Naive thymus-derived CD8-positive, alpha-beta T cell (primary cell): ENCODE measurements at places on chromosomes 12 and 14.

DNA sequence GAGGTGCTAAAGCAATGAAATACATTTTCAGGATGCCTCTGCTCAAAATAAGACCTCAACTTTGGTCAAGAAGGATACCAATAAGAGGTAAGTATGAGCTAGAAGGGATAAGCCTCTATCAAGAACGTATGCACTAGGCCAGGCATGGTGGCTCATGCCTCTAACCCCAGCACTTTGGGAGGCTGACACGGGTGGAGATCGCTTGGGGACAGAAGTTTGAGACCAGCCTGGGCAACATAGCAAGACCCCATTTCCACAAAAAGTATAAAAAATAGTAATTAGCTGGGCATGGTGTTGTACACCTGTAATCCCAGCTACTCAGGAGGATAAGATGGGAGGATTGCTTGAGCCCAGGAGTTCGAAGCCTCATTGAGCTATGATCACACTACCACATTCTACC lies 94.7 kb downstream of the PRKAB1 start:
- DNase-seq = no peak
- H3K4me1 ChIP-seq = no peaks in the 10 kb centered on the region
- no peak overlapping the region for H3K27ac ChIP-seq

- H3K36me3 ChIP-seq = no peaks in the 10 kb centered on the region
- peaks cover 3% of the 10 kb centered on the region for H3K4me1 ChIP-seq
- H3K4me3 ChIP-seq = no peak overlapping the region
- H3K27ac ChIP-seq = no peak overlapping the region
- no peak for DNase-seq
Observed at GRCh38 chr14:94636744-94637412, 24.7 kb downstream of the SERPINA3 start.

DNA sequence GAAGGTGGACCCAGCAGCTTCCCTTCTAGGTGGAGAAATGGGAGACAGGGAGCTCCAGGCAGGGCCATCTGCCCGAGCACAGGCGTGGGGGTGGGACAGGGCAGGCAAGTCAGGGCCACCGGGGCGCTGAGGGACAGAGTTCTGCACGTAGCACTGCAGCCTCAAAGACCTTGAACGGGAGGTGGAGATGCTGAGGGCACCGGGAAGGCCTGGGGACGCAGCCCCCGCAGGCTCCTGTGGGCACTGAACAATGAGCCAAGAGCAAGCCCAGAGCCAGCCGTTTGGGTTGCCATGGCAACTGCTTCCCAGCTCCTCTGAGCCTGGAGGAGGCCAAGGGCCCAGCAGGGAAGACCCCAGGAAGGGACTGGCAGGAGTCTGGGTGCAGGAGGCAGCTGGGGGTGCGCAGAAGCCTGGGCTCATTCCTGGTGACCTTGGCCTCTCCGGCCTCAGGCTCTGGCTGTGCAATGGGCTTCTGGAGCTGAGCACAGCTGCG lies 3.4 kb downstream of the LBHD2 start:
- no peak overlapping the region for H3K27ac ChIP-seq
- peaks cover 1% of the 10 kb centered on the region for H3K4me1 ChIP-seq
- no peak for DNase-seq
- H3K36me3 ChIP-seq = no peaks in the 10 kb centered on the region
- peaks cover 19% of the 10 kb centered on the region for H3K27me3 ChIP-seq

GRCh38 chr12:118064608-118065007 lies 3.6 kb upstream of the WSB2 start:
- no peak for DNase-seq
- peak overlapping the region; percentile 71 for H3K4me3 ChIP-seq
- peaks cover 52% of the 10 kb centered on the region for H3K4me1 ChIP-seq
- H3K27ac ChIP-seq = peak overlapping the region; percentile 85
- H3K27me3 ChIP-seq = no peaks in the 10 kb centered on the region

- DNase-seq = no peak
- no peak overlapping the region for H3K4me3 ChIP-seq
- H3K27me3 ChIP-seq = no peaks in the 10 kb centered on the region
- H3K27ac ChIP-seq = no peak overlapping the region
- peaks cover 17% of the 10 kb centered on the region for H3K36me3 ChIP-seq
Observed at GRCh38 chr14:75917946-75918335, 63.9 kb downstream of the TGFB3 start.

DNA sequence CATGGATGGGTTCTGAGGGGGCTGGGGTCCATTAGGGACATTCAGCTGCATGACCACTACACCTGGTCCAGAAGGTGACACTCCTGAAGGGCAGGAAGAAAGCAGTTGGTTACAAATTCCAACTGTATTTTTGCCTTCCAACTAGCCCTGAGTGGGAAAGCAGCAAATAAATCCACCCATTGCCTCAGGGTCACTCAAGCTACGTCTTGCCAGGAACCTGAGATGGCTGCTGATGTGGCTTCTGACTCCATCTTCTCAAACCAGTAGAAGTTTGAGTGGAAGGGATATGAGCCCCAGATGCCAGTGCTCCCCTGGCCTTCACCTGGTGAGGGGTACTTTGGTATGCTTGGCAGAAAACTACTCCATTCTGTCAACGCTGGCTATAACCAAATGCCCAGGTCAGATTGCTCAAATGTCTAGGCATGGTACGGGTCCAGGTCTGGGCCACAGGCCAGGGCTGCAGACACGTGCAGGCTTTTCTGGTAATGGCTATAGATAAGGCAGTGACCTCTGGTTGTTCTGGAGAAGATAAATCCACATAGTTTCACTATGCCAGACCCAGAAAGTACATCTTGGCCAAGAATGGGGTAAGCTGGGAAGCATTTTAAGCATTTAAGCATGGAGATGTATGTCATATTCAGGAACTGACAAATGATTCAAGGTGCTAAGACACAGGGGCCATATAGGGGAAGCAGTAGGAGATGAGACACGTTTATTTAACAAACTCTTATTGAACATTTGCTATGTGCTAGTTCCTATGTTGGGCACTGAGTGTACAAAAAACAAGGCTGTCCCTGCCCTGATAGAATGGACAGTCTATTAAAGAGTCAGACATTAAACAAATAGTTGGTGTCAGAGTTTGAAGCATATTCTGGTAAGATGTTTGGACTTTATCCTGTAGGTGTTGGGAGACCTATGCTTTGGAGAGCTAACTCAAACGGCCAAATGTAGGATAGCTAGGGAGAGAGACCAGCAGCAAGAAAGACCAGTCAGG lies 8.3 kb upstream of the STAC3 start:
- no peak overlapping the region for H3K4me3 ChIP-seq
- H3K27ac ChIP-seq = no peak overlapping the region
- no peak for DNase-seq

GRCh38 chr12:130702966-130703732 lies 12.9 kb downstream of the RIMBP2 start:
- H3K4me1 ChIP-seq = no peaks in the 10 kb centered on the region
- H3K27me3 ChIP-seq = peaks cover 35% of the 10 kb centered on the region
- H3K27ac ChIP-seq = no peak overlapping the region
- no peak for DNase-seq
- no peak overlapping the region for H3K4me3 ChIP-seq

DNA sequence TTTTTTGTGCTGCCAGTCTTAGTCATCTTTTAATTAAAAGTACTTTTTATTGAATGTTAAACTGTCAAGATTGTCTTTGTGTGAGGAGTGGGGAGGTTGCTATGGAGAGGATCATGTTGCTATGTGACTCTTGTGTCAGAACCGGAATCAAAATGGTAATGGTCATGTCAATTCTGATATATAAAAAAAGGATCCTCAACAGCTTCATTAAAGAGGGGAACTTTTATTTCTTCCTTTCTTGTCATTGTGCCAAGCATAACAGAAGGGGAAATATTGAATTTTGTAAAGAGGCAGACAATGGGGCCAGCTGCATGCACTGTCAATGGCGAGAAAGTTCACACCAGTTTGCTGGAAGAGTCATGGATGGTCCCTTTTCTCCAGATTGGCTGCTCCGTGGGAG lies 564.8 kb downstream of the VRK1 start:
- no peak for DNase-seq
- no peak overlapping the region for H3K27ac ChIP-seq
- no peaks in the 10 kb centered on the region for H3K4me1 ChIP-seq
- no peaks in the 10 kb centered on the region for H3K36me3 ChIP-seq
- H3K27me3 ChIP-seq = no peaks in the 10 kb centered on the region

- no peak overlapping the region for H3K4me3 ChIP-seq
- no peaks in the 10 kb centered on the region for H3K36me3 ChIP-seq
- DNase-seq = no peak
- H3K27me3 ChIP-seq = no peaks in the 10 kb centered on the region
Observed at GRCh38 chr12:85179680-85180270, 100.2 kb upstream of the ALX1 start.

DNA sequence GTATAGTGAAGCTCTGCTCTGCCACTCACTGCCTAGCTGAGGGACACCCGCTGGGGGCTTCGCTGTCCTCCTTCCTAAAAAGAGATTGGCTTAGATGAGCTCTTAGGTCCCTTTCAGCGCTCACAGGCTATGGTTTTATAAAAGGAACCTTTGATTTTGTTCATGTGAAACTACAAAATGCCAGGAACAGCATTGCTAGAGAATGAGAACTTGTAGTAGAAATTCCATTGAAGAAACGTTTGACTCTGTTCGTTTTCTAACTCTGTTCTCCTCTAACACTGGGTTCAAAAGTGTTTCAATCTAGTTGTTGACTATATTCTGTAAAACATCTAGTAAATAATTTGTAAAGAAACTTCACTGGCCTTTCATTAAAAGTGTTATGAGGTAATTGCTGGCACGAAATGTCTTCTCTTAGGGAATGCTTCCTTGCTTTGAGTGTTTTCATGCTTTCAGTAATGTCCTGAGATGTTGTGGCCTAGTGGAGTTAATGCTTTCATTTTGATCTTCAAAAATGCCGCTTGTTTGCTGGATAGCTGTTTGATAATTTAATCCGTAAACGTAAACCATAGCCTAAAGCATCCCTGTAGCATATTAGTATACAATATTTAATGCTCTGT lies 1.6 kb downstream of the MARK3 start:
- DNase-seq = no peak
- peak overlapping the region; percentile 94 for H3K27ac ChIP-seq
